SW480 (cell line): ENCODE measurements at places on chromosomes 6 and 20.

- no peak for DNase-seq
Measured at GRCh38 chr6:3366596-3367413, 90.0 kb downstream of the SLC22A23 start.

GRCh38 chr6:106257195-106257594 lies 68.4 kb downstream of the ATG5 start:
- DNase-seq: peak; percentile 7

- no peak for DNase-seq
Measured at GRCh38 chr6:45026003-45026516, 302.1 kb upstream of the RUNX2 start.

DNA sequence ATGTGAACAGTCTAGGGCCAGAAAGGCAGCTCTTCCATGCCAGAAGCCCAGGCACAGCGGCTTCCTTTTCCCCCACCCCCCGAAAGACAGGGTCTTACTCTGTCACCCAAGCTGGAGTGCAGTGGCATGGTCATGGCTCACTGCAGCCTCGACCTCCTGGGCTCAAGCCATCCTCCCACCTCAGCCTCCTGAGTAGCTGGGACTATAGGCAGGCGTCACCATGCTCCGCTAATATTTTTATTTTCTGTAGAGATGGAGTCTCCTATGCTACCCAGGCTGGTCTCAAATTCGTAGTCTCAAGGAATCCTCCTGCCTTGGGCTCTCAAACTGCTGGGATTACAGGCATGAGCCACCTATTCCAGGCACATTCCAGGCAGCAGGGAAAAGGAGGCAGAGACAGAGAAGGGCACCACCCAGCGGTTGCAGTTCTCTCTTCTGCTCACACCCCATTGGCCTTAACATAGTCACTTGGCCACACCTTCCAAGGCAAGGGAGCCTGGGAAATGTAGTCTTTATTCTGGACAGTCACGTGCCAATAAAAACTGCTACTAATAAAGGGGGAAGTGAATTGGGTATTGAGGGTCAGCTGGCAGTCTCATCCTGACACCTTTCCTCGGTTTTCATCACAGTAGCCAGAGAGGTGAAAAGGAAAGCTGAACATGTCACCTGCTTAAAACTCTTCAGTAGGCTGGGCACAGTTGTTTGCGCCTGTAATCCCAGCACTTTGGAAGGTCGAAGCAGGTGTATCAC lies 205.9 kb downstream of the ZMYND8 start:
- peak; percentile 84 for DNase-seq

DNA sequence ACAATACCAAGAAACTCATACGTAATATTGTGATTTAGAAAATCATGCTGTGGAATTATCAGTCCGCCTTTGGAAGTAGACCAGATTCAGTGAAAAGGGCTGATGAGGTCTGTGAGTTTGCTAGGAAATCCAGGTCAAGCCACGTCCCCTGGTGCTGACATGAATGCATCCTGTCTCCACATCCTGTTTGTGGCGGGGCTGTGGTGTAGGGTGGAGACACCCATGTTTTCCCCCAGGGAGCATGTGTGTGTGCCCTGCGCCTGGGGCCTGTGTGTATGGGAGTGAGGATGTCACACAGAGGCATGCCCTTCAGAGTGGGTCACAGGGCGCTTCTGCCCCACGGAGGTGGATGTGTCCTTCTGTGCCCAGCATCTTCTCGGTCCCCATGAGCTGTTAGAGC lies 109.1 kb downstream of the SASH1 start:
- DNase-seq: no peak
